ENCODE measurements at places on chromosomes 3 and 15.

DNA sequence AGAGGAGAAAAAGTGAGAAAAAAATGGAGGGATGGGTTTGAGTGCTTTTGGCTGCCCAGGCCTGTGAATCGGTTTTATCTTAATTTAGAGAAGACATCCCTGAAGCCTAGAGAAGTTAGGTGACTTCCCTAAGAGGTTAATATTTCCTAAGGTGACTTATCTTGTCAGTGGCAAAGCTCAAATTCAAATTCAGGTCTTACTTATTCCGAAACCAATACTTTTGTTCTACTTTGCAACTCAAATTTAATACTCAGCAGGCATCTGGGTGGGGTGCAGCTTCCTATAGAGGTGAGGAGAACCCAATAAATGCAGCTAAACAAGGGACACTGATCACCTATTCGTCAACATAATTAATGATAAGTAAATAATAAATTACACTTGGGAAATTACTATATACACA is 54.9 kb upstream of the MYRIP start:
- no peak for DNase-seq

DNA sequence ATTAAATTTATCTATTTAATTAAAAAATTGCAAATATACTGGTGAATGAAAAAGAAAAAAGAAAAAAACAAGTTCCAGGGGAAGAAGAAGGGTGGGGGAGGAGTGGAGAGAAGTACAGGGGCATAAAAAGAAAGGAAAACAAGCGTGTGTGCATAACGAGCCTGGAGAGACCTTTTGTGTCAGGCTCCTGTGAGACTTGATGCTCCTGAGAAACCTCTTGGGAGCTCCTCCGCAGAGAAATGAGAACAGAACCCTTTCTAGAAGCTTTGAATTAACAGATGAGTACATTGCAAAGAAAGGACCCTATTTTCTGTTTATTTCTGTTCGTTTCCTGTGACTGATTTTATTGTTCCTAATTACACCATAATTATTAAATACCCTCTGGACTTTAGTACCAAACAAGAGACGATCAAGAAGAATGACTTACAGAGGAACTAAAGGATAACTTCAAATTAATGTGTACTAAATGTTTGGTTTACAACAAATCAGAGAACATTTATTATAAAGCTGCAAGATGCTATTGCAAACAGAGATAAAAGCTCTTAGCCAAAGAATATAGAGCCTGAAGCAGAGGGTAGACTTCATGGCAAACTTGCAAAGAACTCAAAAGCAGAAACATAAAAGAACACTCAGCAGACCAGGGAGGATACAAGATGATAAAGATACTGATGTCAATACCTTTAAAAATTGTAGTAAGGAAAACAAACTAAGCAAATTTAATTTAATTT is 74.7 kb downstream of the DPPA2 start:
- no peak for DNase-seq

GRCh38 chr3:11050666-11051323 is 58.2 kb downstream of the SLC6A1 start:
- DNase-seq, result no peak

DNA sequence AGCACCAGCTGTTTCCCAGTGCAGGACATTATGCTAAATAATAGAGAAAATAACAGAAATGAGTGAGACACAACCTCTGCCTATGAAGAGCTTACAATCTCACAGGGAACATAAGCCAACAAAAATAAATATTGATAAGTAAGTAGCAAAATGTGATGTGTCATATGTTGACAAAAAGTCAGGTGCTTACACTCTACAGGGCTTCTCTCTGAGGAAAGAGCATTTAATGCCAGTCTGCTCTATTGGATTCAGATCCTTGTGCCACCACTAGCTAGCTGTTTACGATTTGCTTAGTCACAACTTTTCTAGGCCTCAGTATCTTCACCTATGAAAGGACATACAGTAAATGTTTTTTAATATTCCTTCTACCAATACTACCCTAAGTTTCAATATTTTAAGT is 500.9 kb upstream of the NAALADL2 start:
- no peak for DNase-seq

- no peak for DNase-seq
These were observed 335.3 kb downstream of the CLSTN2 start for GRCh38 chr3:140270329-140270728.

DNA sequence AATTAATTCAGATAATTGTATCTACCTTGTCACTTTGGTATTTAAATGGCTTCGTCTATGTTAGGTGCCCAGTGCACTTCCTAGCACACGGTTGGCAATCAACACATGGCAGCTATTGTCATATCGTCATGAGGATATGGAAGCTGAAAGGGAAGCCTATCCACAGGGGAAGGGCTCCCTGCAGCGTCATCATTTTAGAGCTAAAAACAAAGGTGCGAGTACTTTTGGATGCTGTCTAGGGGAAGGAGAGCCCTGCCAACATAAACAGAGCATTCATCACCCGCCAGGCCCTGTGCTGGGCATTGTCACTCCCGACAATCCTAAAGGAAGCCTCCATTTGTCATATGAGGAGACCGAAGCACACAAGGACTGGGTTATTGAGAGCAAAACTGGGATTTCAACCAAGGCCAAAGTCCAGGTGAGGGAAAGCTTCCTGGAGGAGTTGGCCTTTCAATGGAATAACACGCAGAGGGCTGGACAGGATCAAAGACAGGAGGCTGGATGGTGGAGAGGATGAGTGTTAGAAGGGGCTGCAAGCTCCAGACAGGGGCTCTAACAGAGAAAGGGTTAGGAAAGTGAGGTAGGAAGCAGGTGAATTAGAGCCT is 8.0 kb upstream of the PARL start:
- no peak for DNase-seq

GRCh38 chr3:186417791-186418190 is 55.8 kb upstream of the DGKG start:
- no peak for DNase-seq

GRCh38 chr3:29281344-29282241 is 722 bp downstream of the RBMS3 start:
- no peak for DNase-seq

DNA sequence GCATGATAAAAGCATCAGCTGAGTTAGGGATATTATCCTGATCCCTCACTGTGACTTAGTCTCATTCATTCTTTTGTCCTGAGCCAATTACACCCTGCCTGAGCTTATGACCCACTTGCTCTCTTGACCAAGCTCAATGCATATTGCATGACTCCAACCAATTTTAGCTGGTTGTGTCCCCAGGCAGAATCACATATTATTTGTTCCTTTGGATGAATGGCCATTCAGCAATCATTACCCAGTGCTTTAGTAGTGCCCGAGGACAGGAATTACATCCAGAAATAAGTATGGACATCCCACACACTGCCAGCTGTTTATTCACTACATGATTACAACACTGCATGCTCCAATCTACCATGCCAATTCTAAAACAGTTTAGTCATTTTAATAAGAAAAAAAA is 322.5 kb downstream of the ZBBX start:
- DNase-seq, result no peak

GRCh38 chr3:111604119-111604518 is 9.0 kb upstream of the ZBED2 start:
- no peak for DNase-seq

DNA sequence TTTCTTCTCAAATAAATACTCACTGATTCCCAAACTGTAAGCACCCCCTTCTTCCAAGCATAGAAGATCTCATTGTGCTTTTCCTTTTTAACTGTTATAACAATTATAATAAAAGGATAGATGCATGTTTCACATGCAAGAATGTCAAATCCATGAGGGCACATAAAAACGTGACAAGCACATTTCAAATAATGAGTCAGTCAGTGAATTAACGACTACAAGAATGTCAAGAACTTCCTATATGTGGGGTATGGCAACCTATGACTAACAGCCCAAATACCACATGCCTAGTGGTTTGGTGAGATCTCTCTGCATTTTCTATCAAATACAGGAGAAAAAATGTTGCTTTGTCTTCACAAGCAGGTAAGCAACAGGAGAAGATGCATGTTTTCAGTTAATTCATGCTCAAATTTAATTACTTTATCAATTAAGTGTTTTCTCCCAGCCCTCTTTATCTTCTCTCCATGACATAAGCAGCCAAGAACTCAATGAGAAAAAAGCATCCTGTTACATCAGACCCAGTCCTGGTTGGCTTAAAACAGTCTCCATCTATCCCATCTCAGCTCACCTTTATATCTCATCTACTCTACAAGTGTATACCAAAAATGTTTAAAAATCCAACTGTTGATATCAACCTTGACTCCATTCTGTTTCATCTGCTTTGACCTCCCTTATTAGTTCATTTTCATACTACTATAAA is 181.5 kb upstream of the LMCD1 start:
- DNase-seq, result no peak

DNA sequence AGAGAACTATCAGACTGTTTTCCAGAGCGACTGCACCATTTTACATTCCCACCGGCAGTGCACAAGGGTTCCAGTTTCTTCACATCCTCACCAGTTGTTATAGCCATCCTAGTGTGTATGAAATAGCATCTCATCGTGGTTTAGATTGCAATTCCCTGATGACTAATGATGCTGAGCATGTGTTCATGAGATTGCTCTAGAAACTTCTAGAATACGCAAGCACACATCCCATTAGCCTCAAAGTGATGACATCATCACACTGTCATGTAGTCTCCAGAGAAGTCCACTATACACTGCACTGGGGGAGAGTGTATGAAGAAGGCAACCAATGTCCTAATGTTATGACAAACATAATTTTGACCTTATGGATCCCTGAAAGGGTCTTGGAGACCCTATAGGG is 30.1 kb downstream of the FBLN2 start:
- no peak for DNase-seq

DNA sequence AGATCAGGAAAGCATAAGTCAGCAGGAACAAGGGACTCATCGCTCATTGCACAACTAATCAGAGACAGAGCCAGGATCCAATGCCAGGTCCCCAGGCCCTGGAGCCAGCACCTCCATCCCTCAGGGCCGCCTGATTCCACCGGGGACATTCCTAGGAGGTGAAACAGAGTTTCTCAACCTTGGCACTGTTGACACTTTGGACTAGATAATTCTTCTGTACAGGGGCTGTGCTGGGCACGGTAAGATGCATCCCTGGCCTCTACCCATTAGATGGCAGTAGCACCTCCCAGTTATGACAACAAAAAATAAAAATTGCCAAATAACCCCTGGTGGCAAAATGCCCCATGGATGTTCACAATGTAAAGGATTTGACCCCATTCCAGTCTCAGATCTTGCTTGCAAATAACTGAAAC is 127.7 kb downstream of the MTHFS start:
- DNase-seq, result peak; percentile 21

DNA sequence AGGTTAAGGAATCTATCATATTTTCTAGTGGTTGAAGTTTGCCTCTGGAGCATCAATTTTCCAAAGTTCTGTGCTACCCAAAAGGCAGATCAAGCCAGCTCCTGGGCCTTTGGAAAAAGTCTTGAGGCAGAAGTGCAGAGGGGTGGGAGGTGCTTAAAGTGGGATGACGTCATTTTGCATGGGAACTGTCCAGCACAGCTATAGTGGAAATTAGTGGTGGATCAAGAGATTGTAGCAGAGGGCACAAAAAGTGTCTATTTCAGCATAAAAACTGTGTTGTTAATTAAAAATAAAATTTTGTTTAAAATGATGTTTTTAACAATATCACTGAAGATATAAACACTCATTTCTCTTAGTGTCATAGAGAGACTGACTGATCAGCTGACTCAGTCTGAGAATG is 221.9 kb downstream of the LRRN1 start:
- DNase-seq, result no peak

- no peak for DNase-seq
These were observed 1.3 kb upstream of the CPEB1 start for GRCh38 chr15:82648257-82649103.

- no peak for DNase-seq
These were observed 3.2 kb upstream of the BLOC1S6 start for GRCh38 chr15:45583731-45584639.

DNA sequence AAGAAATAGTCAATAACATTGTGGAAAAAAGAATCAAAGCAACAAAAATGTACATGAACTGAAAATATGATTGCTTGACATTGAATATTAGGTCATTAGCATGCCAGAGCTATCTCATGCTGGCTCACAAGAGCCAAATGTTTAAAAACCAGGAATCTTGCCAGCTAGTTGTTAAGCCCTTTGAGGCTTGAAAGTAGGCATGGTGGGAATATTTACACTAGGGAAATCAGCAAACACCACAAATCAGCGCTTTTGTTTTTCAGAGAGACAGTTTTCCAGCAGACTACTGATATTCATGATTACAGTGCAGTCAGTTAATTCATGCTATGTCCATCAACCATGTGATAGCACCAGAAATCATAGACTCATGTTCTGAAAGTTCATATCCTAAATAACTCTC is 144.8 kb downstream of the ARPP21 start:
- DNase-seq, result no peak

DNA sequence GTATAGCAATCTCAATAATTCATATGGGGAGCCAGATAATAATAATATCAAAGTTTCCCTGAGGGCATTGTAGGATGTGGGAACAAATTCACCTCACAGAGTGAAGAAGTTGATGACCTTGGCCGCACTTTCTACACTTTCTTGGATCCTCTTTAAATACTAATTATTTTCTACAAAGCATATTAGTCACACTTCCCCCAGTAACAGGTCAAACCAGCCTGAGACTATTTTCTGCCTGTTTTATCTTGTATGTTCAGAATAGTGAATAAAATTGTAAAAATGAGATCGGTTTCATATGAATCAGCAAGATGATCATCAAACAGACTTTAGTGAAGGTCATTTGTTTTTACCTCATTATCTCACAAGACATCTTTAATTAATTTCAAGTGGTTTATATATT is 2.3 kb upstream of the OR5K3 start:
- DNase-seq, result no peak

DNA sequence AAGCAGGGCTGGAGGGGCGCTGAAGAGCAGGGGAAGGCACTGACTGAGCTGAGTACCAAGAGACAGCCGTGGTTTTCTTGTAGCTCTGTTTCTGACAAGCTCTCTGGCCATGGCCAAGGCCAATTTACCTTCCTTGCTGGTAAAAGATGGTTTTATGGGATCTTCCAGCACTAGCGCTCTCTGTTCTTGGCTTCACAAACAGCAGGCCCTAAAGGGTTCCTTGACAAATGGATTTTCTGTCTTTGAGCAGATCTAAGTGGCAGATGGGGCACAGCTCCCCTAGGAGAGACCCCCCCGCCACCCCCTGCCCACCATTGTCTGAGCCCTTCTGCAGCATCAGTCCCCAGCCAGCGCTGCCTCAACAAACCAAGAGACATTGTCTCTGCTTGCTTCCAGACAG is 66.6 kb downstream of the GAP43 start:
- DNase-seq, result no peak

GRCh38 chr15:73681856-73682599 is 2.2 kb upstream of the CD276 start:
- DNase-seq, result no peak

- no peak for DNase-seq
These were observed 48.4 kb downstream of the TMEM266 start for GRCh38 chr15:76108021-76108723.

- DNase-seq, result no peak
These were observed 1.2 kb downstream of the DCLK3 start for GRCh38 chr3:36762918-36763849.

GRCh38 chr15:36363335-36363734 is 216.1 kb upstream of the CDIN1 start:
- no peak for DNase-seq

DNA sequence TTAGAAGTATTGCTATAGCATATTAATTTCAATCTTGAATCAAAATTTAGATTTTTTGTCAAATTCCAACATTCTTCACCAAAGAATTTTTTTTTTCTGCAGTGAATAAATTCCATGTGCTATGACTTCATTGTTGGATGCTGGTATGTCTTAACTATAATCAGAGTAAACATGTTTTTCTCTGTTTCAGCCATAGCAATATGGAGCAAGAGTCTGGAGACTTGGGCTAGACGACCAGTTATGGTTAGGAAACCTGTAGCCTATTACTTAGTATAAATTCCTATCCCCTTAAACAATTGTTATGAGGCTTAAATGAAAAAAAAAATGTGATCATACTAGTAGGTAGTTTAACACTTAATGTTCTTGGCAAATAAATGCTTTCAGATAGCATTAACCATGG is 431.9 kb upstream of the FRG2C start:
- no peak for DNase-seq

Data from NCI-H1694 treated with DMSO at 0.1 percent for 48 hours (cell line).